ENCODE measurements at places on chromosomes 1 and 21. TPM values are rescaled to one million over a fixed set of nuclear protein-coding genes. Genes with fewer than 3 reads are reported as not detected.

ALPL gene
- 114 TPM for total RNA-seq

- no peaks in the 10 kb centered on the region for H3K27me3 ChIP-seq
- no peak overlapping the region for H3K4me3 ChIP-seq
- H3K27ac ChIP-seq, result no peak overlapping the region
- H3K4me1 ChIP-seq, result no peaks in the 10 kb centered on the region
- no peaks in the 10 kb centered on the region for H3K36me3 ChIP-seq
Observed at GRCh38 chr21:35005560-35006224, 43.4 kb downstream of the RUNX1 start.

DNA sequence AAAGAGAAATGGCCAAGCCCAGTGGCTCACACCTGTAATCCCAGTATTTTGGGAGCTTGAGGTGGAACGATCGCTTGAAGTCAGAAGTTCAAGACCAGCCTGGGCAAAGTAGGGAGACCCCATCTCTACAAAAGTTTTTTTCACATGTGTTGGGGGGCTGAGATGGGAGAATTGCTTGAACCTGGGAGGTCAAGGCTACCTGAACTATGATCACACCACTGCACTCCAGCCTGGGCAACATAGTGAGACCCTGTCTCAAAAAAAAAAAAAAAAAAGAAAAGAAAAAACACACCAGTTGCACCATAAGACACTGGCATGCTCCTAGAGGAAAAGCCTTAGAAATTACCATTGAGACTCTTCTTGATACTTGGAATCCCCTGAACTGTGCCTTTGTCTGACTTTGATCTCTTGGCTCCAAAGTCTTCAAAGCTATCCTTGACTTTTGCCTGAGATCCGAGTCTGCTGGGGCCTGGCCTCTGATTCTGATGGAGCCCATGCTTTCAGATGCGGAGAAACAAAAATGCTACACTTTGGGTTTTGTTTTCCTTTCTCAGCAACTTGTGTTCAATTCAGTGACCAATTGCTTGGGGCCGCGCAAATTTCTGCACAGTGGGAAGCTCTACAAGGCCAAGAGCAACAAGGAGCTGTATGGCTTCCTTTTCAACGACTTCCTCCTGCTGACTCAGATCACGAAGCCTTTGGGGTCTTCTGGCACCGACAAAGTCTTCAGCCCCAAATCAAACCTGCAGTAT is 33.7 kb downstream of the ATP5PO start:
- peaks cover 4% of the 10 kb centered on the region for H3K4me1 ChIP-seq
- DNase-seq, result no peak
- no peaks in the 10 kb centered on the region for H3K27me3 ChIP-seq
- H3K27ac ChIP-seq, result no peak overlapping the region

DNA sequence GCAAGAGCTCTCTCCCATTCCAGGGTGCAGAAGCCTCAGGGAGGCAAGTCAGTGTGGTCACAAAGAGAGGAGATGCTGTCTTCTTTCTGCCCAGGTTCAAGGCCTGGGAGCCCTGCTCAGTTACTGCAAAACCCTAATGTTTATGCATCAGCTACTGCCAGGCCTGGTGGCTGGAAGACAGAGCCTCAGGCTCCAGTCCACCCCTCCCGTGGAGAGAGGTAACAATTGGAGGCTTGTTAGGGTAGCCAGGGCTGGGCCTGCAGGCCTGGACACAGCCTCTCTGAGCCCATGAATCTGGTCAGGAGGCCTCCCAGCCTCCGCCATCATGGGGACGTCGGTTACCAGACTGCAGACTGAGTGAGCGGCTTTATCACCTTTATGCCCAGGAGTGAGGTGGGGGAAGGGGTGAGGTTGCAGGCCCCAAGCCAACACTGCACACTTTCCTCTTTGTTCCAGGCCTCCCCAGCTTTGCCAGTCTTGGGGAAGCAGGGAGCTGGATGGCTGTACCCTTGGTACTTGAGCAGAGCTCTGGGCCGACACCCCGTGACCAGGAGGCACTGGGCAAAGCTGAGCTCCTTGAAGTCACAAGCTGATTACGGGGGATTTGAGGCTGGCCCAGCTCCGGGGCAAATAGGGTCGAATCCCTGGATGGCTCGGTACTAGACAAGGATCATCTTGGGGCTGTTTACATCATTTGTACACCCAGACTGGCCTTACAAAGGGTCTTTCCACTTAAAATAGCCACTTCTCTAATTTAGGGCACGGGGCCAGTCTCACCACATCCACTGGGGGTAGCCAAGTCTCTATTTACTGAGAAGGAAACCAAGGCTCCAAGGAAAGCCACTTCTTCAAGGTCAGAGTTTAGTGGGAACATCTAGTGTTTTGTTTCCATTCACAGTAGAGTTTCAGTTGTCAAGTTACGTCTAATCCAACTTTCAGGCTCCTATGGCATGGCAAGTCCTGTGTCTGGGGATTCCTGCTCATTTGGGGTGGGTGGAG is 5.2 kb downstream of the SLC2A1 start:
- no peak for DNase-seq
- peaks cover 3% of the 10 kb centered on the region for H3K36me3 ChIP-seq
- no peaks in the 10 kb centered on the region for H3K27me3 ChIP-seq
- H3K27ac ChIP-seq, result peak overlapping the region; percentile 31
- H3K4me3 ChIP-seq, result peak overlapping the region; percentile 100

DNA sequence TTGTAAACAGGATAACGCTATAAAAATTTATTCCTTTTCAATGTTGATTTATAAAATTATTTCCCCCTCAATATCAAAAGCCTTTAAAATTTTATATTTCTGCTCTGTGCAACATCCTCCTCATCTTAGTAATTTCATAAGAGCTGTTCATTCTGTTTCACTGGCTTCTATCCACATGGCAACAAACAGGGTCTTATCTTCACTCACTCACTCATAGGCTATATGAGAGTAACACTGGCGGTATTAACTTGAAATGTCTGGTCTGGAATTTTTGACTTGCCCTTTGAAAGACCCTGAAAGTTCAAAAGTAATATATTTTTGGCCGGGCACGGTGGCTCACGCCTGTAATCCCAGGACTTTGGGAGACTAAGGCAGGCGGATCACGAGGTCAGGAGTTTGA is 77.4 kb upstream of the KRTAP11-1 start:
- H3K27me3 ChIP-seq, result no peaks in the 10 kb centered on the region
- no peak overlapping the region for H3K4me3 ChIP-seq
- DNase-seq, result no peak
- H3K4me1 ChIP-seq, result no peaks in the 10 kb centered on the region
- no peaks in the 10 kb centered on the region for H3K36me3 ChIP-seq
